ENCODE measurements at places on chromosomes 4 and X.

DNA sequence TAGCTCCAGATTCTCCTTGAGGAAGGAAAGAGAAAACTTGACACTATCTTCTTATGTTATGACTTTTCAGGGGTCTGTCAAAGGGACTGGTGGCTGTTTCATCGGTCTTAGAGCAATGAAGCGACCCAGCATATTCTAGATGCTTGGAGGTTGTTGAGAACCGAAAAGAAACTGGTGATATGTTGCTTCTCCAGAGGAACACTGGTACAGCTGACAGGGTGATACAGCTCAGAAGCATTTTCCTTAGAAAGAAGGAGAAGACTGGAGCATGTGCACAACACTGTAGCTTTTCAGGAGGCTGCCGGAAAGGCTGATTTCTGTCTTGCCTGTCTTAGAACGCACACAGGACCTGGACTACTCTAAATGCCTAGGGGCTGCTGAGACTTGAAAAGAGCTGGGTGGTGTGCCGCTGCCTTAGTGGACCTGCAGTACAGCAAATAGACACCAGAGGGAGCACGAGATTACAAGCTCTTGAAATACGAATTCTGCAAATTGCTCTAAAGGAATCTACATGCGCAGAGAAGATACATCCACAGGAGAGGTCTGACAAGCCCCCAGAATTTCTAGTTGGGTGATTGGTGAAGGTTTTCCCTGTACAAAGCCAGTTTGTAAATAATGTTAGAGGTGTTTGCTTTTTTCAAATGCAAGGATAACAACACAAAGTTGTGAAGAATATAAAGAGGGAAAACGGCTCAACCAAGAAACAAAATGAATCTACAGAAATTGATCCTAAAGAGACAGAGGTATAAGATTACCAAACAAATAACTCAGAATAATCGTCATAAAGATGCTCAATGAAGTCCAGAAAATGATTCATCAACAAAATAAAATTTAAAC, 223.1 kb upstream of the DMD start:
- peak; percentile 24 for DNase-seq

GRCh38 chr4:83771113-83771705, 235.3 kb downstream of the GPAT3 start:
- DNase-seq, result no peak

- DNase-seq, result no peak
Measured at GRCh38 chr4:1403177-1403583, 3.1 kb downstream of the NKX1-1 start.

DNA sequence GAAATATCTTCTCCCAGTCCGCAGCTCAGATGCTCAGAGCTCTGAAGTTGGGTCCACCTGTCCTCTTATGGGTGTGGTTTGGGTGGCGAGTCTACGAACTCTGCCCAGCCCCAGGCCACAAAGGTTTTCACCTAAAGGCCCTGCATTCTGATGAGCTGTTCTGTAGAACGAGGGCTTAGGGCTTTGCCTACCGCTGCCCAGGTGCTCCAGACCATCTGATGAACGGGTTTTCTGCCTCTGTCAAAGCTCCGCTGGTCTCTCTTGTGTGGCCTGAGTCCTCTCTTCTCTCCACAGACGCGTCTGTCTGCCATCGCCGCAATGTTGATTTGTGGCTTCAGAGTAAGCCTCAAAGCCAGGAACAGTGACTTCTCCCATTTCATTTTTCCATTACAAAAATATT, 28.4 kb upstream of the CPLX1 start:
- no peak for DNase-seq

GRCh38 chr4:13866881-13867280, 239.4 kb upstream of the BOD1L1 start:
- no peak for DNase-seq

DNA sequence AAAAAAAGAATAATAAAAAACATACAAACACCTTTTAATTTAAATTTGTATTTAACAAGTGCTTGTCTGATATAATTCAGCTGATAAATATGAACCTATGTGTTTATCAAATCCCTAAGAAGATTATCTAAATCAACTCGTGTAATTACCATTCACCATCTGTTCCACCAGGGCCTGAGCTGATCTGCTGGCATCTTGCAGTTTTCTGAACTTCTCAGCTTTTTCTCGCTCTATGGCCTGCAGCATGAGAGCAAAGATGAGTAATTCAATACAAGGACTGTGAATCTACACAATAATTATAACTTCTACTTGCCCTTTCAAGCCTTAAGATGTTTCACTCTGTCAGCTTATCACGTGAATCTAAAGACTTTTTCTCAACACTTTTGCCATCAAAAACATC, 709.7 kb downstream of the DMD start:
- no peak for DNase-seq

- peak; percentile 20 for DNase-seq
Measured at GRCh38 chr4:153790962-153791551, 2.2 kb upstream of the SFRP2 start.

GRCh38 chr4:7060346-7061150, 7.3 kb downstream of the GRPEL1 start:
- DNase-seq, result no peak

DNA sequence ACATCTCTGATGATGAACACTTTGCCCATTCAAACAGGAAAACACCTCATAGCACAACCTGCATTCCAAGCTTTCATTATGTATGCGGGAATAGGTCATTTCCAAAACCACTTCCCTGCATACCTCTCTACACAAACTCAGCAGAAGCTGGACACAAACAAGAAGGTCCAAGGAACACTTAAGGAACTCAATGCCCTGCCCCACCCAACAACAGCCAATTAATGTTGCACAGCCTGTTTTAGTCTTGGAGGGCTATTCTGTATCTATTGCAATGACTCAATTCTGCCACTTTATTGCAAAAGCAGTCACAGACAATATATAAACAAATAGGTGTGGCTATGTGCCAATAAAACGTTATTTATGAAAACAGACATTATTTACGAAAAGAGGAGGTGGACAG, 16.7 kb downstream of the OPHN1 start:
- no peak for DNase-seq

- no peak for DNase-seq
Measured at GRCh38 chrX:35150642-35151239, 208.1 kb downstream of the FAM47B start.

DNA sequence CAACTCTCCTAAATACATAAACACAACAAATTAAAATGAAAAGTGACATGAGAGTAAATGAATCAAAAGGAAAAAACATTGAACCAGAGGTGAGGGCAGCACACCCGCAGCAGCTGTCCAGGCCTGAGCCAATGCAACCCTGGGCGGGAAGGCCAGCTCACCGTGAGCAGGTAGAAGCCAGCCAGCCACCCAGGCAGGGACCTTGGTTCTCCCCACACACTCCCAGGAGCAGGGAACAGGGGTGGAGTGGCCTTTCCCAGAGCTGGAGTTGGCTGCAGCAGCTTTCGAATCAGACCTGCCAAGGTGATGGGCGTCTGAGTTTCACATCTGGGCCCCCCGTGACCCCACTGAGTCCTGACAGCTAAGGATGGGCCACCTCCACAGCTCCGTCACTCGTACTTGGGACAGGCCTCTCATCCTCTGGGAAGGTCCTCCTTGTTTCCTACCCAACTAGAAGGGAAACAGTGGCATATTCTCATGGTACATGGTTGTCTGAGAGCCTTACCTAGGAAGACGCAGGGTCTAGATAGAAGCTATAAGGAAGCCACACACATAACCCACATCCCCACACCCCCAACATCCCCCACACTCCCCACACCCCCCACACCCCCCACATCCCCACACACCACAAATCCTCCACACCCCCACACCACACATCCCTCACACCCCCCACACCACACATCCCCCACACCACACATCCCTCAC, 172.2 kb downstream of the DCLK2 start:
- DNase-seq, result no peak

DNA sequence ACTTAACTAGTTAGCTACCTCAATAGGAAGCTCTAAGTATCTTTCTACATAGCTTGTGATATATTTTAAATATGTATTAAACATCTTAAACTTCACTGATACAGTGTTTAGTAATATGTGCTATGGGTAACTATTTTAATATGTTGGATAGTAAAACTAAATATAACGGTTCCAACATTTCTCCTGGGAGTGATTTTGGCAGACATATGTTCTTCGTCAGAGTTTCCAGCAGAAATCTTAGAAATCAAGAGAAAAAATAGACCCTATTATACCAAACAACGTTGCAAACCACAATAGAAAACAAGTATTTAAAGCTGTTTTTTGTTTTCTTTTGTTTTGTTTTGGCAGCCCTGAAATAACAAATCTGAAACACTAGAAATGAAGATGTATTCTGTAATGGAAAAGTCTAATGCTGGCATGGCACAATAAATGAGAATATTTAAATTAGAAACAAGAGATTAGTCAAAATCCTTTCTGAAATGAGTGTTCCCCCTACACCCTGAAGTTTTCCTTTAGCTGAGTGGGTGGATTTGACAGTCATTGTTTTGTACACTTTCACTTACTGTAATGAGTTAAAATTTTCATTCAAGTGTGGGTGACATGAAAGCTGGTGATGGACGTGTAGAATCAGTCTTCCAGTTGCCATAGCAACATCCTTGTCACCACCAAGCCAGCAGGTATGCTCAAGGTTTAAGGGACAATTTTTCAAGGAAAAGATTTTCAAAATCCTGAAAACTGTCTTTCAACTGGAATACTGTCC, 233.5 kb downstream of the SCFD2 start:
- no peak for DNase-seq

DNA sequence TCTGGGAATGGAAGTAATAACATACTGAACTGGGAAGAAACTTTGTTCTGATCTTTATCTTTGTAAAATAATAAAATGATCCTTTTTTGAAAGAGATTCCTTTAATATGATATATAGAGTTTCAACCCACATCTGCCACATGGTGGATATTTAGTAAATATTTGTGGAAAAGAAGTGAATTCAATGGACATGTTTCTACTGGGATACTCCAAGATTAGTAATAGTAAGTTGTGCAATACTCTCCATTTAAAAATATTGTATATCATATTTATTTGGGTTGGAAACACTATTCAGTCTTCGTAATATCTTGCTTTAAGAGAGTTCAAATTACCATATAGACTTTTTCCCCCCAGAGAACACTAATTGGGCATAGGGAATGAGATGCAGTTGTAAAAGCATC, 17.8 kb upstream of the ARSJ start:
- DNase-seq, result no peak

DNA sequence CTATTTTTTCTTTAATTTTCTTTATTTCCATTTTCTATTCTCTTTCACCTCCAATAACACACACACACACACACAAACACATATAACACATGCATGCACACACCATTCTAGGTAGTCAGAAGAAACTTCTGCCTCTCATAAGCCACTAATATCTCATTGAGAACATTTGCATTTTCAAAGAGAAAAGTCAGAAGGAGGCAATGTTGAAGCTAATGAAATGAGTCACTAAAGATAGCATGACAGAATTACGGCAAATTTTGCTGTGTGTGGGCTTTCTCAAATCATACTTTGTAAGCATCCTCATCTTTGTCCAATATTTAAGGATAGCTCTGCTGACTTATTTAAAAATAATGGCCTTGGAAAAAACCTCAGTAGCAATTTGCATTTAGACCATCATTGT, 291.3 kb downstream of the GUCY2F start:
- DNase-seq, result no peak

DNA sequence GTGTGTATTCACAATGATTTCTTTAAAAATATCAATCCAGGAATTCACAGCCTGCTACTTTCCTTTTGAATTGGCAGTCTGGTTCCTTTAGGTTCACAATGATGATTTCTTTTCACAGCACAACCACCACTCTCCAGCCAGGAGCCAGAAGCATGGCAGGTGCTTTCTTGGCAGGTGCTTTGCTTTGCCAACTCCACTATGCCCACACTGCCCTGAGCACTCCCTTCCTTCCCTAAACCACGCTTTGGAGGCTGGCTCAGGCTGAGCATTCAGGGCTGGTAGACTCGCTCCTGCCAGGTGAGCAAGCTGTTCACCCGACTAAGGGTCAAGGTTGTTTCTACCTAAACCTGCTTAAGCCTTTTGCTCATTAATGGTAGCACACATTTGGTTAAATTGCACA, 184.5 kb downstream of the SH3KBP1 start:
- DNase-seq, result no peak

DNA sequence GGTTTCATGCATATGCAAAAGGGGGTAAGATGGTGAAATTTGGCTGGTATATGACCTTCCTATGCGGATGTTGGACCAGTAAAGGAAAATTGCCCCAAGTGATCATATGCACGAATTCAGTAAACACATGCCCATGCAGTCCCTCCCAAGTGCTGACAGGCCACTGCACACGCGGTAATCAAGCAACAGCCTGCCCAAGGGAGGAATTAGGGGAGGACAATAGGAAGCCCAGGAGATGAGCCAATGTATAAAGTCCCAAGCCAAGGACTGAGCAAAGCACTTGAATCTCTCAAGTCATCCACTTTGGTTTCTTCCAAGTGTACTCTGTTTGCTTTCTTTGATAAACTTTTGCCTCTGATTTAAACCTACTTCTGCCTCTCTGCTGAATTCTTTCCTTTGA, 21.1 kb downstream of the MAGEB16 start:
- no peak for DNase-seq

- DNase-seq, result no peak
Measured at GRCh38 chrX:15815779-15816437, 25.6 kb downstream of the ZRSR2 start.

GRCh38 chr4:154928640-154929257, 147.7 kb downstream of the RBM46 start:
- no peak for DNase-seq

GRCh38 chr4:79408063-79408462, at the start of gene GK2:
GK2 (minus strand) TSS chr4:79408228; CDS start chr4:79408200, 28 bp downstream.
- DNase-seq, result no peak

DNA sequence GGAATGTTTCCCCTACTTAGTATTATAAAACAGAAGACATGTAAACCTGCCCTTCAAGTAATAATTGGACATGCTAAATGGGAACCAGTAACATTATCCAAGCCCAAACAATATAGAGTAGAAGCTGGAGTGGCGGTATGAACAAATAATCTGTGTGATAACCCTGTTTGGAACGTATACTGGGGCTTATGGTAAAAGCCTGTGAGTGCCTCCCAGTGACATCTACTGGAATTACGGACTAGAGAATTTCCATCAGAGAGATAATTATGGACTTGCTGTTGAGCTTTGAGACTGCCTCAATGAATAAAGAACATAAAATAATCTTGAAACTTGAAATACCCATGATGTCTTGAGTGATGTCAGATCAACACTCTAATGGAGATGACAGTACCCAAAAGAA, 406.3 kb upstream of the GRIA3 start:
- DNase-seq, result no peak

GRCh38 chrX:74613370-74614092, 893 bp downstream of the RLIM start:
- no peak for DNase-seq

- DNase-seq, result no peak
Measured at GRCh38 chr4:24473309-24473721, 111.0 kb downstream of the DHX15 start.

- no peak for DNase-seq
Measured at GRCh38 chr4:6905516-6906445, 3.8 kb upstream of the TBC1D14 start.

GRCh38 chr4:128168701-128169100, 107.6 kb downstream of the LARP1B start:
- DNase-seq, result no peak
